NCI-H1105 (cell line): ENCODE measurements at places on chromosomes 7 and 10.

- DNase-seq = no peak
These were observed 191.3 kb downstream of the HECW1 start for GRCh38 chr7:43303740-43304241.

- DNase-seq = no peak
These were observed 394.2 kb downstream of the PTPRN2 start for GRCh38 chr7:158193446-158193845.

DNA sequence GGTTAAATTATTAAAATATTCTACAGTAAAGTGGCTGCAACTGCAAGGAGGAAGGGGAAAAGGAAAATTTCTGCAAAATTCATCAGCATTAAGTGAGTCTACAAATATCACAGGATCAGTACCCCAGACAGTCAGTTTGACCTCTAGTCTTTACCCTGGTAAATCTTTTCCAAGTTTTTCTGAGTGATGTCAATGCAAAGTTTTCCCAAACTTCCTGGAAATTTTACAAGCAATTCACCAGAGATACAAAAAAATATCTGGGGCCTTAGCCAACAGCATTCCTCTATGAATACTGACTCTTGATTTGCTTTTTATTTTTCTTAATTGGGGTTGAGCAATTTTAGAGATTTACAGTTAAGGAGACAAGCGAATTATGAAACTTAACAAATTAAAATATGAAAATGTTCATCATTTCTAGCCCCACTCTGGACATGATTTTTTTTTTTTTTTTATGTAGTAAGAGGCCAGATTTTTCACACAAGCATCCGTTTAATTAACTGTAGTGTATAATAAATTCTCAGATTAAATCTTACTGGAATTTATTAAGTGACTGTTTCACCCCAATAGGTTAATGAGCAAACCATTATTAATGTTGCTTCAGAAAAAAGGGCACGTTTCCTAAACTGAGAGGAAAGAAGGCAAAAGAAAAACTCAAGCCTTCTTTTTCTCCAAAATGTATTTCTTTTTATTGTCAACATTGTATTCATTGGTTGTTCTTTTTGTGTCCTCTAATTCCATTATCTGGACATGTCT, 539.5 kb upstream of the FZD8 start:
- no peak for DNase-seq

DNA sequence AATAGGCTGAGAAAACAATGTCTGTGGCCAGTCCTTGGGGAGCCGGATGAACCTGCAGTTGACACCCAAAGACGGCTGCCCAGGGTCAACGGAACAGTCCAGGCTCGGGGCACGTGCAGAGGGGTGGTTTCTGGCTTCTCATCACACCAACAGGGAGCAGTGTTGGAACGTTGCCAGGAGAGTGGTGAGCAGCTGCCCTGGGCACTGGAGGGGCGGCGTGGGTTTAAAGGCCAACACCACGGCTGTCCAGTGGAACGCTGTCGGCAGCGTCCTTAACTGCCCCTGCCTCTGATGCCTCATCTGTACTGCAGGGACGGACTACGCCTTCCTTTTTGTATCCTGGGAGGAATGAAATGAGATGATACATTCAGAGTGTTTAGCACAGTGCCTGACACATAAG, 19.8 kb downstream of the JCAD start:
- no peak for DNase-seq

DNA sequence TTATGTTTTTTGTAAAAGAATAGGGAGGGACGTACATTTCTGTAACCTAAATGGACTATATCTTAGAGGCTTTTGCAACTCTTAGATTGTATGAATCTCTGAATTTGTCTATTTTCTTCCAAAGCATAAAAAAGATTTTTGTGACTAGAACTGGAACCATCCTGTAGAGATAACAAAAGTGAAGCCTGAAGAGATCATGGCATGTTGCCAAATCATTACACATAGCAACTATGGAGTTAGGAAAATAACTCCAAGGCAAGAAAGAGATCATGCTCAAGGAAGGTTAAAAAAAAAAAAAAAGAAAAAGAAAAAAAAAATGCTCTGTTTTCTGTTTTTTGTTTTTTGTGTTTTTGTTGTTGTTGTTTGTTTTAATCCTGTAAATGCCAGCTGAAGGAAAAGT, 567.7 kb upstream of the ZWINT start:
- DNase-seq = no peak

DNA sequence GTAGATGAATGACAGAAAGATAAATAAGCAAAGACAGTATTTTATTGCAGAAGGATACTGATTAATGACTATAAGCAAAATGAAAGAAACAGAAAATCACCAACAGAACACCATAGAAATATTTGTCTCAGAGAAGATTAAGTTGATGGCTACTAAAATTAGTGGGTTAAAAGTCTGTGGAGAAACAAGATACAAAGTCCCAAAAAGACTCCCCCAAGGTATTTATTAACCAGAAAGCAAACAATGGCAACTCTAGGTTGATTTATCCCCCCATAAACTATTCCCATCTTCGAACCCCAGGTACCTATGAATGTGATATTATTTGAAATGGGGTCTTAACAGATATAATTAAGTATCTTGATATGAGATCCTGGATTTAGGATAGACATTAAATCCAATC, 1104.5 kb upstream of the PHF14 start:
- DNase-seq = no peak
